Osteocyte (in vitro differentiated cells): ENCODE measurements at places on chromosomes 3 and 15. TPM values are rescaled to one million over a fixed set of nuclear protein-coding genes. Genes with fewer than 3 reads are reported as not detected.

The CCNB2 gene
- 12.2 and 12.7 TPM in 2 replicates for total RNA-seq

The CYP1A2 gene
- not detected in 2 replicates for total RNA-seq

The LINGO1 gene
- 2.1 and 2.4 TPM in 2 replicates for total RNA-seq

The FBXL22 gene
- 0.48 and 0.52 TPM in 2 replicates for total RNA-seq

The VPS39 gene
- 79.3 and 81.7 TPM in 2 replicates for total RNA-seq

The LSAMP gene
- total RNA-seq = 3.9 and 4.4 TPM in 2 replicates

- H3K27ac ChIP-seq = peak overlapping the region; percentile 80
- H3K27me3 ChIP-seq = no peaks in the 10 kb centered on the region
These were observed 317.0 kb upstream of the TPRG1 start for GRCh38 chr3:188854772-188855149.

GRCh38 chr15:73367624-73368300 is 996 bp downstream of the HCN4 start:
- no peak for DNase-seq
- no peaks in the 10 kb centered on the region for H3K36me3 ChIP-seq
- H3K27ac ChIP-seq = no peak overlapping the region
- peak overlapping the region; percentile 1 for H3K4me3 ChIP-seq
- H3K4me1 ChIP-seq = peaks cover 4% of the 10 kb centered on the region
- peaks cover 65% of the 10 kb centered on the region for H3K27me3 ChIP-seq

The ZCWPW2 gene
- 1.2 and 1.9 TPM in 2 replicates for total RNA-seq

- H3K4me1 ChIP-seq = no peaks in the 10 kb centered on the region
- DNase-seq = no peak
- H3K27ac ChIP-seq = no peak overlapping the region
- H3K36me3 ChIP-seq = no peaks in the 10 kb centered on the region
- H3K4me3 ChIP-seq = no peak overlapping the region
- H3K27me3 ChIP-seq = no peaks in the 10 kb centered on the region
These were observed 558.1 kb downstream of the RSL24D1 start for GRCh38 chr15:54638666-54639065.

DNA sequence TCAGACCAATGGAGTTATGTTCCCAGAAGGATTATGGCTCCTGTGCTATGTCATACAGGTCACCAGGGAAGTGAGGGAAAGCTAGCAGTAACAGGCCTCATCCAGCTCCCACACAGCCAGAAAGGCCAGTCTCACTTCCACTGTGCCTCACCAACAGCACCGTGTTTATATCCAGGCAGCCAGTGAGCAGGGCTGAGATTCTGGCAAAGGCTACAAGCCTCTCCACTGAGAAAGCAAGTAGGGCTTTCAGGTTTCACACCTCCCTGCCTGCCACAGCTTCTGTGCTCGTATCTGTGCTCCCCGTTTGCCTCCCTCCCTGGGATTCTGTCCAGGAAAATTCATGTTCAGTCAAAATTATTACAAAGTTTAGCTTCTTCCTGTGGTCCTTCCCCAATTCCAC is 14.9 kb upstream of the CFAP20DC start:
- H3K27me3 ChIP-seq = peaks cover 43% of the 10 kb centered on the region
- no peak overlapping the region for H3K27ac ChIP-seq

- H3K36me3 ChIP-seq = peaks cover 29% of the 10 kb centered on the region
- H3K27ac ChIP-seq = no peak overlapping the region
- no peak for DNase-seq
- H3K4me3 ChIP-seq = no peak overlapping the region
- no peaks in the 10 kb centered on the region for H3K4me1 ChIP-seq
These were observed 188.2 kb downstream of the VPS13C start for GRCh38 chr15:61871926-61872522.

The C3orf85 gene
- not detected in 2 replicates for total RNA-seq

DNA sequence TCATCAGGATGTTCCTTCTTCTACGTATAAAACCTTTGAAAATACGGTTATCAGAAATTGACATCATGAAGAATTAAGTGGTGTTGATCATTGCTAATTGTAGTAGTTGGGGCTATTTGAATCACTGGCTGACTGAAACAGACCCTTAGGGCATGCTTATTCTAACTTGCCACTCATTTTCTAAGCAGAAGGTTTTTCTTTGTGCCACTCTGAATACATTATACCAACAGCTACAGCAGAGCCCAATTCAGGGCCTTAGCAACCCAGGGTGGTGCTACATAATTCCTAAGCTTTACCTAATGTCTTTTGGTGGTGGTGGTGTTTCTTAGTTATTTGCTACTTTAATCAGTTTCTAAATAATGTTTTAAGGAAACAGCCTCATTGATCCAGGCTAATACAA is 524.2 kb downstream of the NLGN1 start:
- H3K4me3 ChIP-seq = no peak overlapping the region
- no peaks in the 10 kb centered on the region for H3K36me3 ChIP-seq
- H3K27me3 ChIP-seq = no peaks in the 10 kb centered on the region
- no peak for DNase-seq
- H3K27ac ChIP-seq = no peak overlapping the region

The DPPA2 gene
- total RNA-seq = not detected in 2 replicates

DNA sequence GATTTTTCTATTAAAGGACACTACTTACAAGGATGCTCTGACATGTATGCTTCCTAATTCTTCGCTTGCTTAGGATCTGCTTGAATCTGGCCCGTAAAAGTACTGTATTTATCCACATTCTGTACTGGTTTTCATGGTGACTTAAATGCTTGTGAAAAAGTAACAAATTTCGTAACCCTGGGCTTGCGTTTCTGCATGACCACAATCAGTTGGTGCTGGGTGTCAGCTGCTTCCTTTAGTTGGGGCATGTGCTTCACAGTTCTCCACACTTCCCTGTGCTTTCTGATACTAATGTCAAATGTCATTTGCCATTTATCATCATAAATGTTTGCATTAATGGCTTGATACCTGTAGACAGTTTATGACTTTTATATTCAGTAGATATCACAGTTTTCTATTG is 218.4 kb upstream of the MLF1 start:
- no peaks in the 10 kb centered on the region for H3K27me3 ChIP-seq
- no peak overlapping the region for H3K4me3 ChIP-seq

- H3K4me1 ChIP-seq = peaks cover 33% of the 10 kb centered on the region
- DNase-seq = no peak
- no peaks in the 10 kb centered on the region for H3K36me3 ChIP-seq
- H3K27me3 ChIP-seq = no peaks in the 10 kb centered on the region
- no peak overlapping the region for H3K4me3 ChIP-seq
These were observed 103.5 kb downstream of the CD47 start for GRCh38 chr3:107987036-107987939.
